CD4-positive, alpha-beta T cell treated with Interleukin-6 for 4 hours (primary cell): ENCODE measurements at places on chromosomes 1 and 21.

GRCh38 chr1:213287987-213288386 lies 236.9 kb downstream of the RPS6KC1 start:
- DNase-seq = no peak

- no peak for DNase-seq
Measured at GRCh38 chr1:87263785-87264184, 64.9 kb upstream of the LMO4 start.

DNA sequence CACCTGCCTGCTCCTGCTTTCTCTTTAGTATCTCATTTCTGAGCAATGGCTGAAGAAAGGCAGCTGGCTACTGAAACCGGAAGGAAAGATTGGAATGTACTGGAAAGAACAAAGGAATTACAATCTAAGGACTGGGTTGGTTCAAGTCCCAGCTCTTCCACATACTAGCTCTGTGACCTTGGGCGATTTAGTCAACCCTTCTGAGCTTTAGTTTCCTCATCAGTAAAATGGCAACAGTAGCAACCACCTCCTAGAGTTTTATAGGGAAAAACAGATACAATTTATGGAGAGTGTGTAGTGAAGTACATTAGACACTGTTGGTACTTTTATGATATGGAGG lies 158.8 kb downstream of the KAZN start:
- no peak for DNase-seq

DNA sequence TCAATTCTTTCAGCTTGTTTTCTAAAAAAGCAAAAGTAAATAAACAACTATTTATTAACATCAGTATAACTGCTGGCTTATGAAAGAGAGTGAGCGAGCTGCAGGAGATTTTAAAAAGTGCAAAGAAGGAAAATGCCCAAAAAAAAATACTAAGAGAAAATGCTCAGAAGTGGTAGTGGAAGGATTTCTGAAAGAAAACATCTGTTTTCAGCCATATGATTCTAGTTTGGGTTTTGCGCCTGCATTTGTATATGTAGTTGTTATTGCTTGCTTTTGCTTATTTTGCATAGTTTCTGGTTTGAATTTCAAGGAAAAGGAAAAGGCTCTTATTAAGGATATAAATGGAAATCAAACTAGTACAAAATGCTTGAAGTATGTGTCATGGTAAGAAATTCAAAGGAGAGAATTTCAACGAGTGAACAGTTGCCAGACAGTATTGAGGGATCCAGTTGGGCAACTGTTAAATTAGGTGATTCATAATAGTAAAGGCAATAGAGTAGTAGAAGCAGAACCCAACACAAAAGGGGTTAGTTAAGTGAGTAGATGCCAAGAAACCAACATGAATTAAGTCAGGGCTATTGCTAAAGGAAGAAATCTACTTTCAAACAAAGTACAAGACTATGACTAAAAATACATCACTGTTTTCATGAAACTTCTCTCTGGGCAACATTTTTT lies 1.2 kb downstream of the GBP5 start:
- no peak for DNase-seq
